ENCODE measurements at places on chromosomes 2 and 18. TPM values are rescaled to one million over a fixed set of nuclear protein-coding genes. Genes with fewer than 3 reads are reported as not detected.

Gene SGPP2
- 9.9 TPM for total RNA-seq

Gene POTEC
- total RNA-seq, result not detected

Gene ABCG5
- not detected for total RNA-seq

Gene NCKAP5
- total RNA-seq, result not detected

Gene CHRNG
- not detected for total RNA-seq

Gene TXNDC2
- total RNA-seq, result not detected

Gene INO80D
- total RNA-seq, result 41.3 TPM

Gene THSD7B
- total RNA-seq, result not detected

Gene COLEC11
- total RNA-seq, result not detected

Gene GCKR
- not detected for total RNA-seq

Gene PLCD4
- 0.26 TPM for total RNA-seq

Gene SPEG
- 9.0 TPM for total RNA-seq

Gene CHRND
- not detected for total RNA-seq

Gene TNS1
- total RNA-seq, result 0.78 TPM

Gene STARD6
- total RNA-seq, result not detected

Gene VIT
- total RNA-seq, result not detected

Gene POTEE
- total RNA-seq, result 0.11 TPM

Gene SIX2
- not detected for total RNA-seq

Gene SEMA4F
- 21.6 TPM for total RNA-seq

Gene CYP27A1
- total RNA-seq, result 8.1 TPM

Gene MAPRE3
- total RNA-seq, result 3.6 TPM

Gene LRRC30
- not detected for total RNA-seq

Gene ST8SIA3
- total RNA-seq, result not detected

Data from CD4-positive, alpha-beta memory T cell (primary cell).